ENCODE measurements at places on chromosomes 6 and 20.

DNA sequence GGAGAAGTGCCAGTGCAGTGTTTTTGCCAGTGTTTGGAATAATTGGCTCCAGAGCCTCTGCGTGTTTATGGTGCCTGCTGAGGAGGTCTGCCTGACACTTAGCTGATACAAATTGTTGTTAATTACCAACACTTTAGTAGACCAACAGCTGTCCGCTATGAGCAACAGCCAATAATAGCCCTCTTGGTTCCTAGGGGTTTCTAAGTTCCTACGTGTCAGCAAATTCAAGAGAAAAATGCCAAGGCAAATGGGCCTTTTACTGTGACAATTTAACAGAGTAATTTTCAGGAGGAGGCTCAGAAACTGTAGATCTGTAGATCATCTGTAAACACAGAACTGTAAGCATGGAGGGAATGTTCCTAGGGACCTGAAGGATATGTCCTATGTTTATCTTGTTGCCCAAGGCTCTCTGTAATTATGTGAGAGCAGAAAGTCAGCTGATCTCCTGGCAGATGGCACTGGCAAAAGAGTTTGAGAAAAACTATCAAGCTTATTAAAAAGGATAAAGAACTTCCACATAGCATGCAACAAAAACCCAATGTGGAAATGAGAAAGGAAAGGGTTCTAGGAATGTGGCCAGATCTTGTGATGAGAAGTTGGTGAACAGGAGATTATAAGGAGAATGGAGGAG, 157.7 kb downstream of the GJA1 start:
- no peak for DNase-seq

DNA sequence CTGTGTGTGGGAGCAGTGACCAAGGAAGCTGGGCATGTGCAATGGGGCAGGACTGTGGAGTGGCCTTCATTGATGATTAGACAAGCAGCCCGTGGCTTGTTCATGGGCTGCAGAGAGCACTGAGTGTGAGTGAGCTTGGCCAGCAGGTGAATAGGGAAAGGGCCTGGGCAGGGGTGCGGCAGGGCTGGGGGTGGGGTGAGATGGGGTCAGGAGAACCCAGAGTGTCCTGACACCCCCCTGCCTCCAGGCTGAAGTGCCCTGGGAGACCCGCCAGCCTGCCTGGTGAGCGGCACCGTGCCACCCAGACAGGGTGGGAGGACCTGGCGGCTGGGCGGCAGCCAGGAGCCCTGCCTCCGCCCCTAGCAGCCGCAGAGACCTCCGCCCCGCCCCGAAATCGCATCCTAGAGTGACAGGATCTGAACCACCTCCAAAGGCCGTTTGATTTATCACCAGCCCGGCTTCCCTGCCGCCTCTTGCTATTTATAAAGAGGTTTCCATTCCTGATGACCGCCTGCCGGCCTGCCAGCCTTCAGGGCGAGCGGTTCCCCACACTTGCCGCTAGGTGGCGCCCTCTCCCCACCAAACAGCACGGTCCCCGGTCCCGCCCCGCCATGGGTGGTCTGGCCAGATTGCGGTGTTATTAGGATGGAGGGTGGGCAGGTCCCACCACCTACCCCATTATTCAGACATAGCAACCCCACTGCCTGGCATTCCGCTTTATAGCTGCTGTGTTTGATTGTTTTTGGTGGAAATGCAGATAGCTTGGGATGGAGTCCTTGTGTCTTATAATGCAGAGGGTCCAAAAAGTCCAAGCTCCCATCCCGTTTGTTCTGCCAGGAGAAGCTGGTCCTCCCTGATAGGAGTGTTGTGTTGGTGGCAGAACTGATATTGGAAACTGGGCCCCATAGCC, 3.5 kb downstream of the MYLK2 start:
- peak; percentile 79 for DNase-seq

GRCh38 chr6:24903681-24904080, 32.1 kb downstream of the RIPOR2 start:
- no peak for DNase-seq

- no peak for DNase-seq
These were observed 3.4 kb downstream of the BMP7 start for GRCh38 chr20:57262784-57263609.

DNA sequence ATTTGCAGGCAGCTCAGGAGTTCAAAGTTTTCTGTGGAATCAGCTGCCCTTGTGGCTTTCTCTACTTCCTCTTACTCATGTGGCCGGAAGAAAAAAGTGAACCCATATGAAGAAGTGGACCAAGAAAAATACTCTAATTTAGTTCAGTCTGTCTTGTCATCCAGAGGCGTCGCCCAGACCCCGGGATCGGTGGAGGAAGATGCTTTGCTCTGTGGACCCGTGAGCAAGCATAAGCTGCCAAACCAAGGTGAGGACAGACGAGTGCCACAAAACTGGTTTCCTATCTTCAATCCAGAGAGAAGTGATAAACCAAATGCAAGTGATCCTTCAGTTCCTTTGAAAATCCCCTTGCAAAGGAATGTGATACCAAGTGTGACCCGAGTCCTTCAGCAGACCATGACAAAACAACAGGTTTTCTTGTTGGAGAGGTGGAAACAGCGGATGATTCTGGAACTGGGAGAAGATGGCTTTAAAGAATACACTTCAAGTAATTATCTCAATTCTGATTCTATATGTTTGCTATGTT, 1.1 kb downstream of the MGME1 start:
- peak; percentile 27 for DNase-seq

DNA sequence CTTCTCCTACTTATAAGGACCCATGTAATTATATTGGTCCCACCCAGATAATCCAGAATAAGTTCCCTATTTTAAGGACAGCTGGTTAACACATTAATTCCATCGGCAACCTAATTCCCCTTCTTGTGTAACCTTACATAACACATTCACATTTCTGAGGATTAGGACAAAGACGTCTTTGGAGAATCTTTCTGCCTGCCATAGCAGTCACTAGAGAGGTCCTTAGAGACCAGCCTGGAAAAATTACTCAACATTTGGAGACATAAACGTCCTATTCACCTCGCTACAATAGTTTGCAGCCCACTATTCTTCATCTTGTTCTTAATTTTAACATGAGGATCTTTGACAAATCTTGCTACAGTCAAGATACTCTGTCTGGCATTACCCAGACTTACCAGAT, 100.1 kb downstream of the MAFB start:
- no peak for DNase-seq

GRCh38 chr6:97865612-97866011, 582.6 kb upstream of the MMS22L start:
- DNase-seq: no peak

- DNase-seq: no peak
These were observed 18.8 kb upstream of the MAS1L start for GRCh38 chr6:29506446-29507067.

- DNase-seq: no peak
These were observed 18.3 kb upstream of the TRAM2 start for GRCh38 chr6:52595000-52595795.

GRCh38 chr20:61965606-61966491, 99.8 kb downstream of the TAF4 start:
- no peak for DNase-seq

DNA sequence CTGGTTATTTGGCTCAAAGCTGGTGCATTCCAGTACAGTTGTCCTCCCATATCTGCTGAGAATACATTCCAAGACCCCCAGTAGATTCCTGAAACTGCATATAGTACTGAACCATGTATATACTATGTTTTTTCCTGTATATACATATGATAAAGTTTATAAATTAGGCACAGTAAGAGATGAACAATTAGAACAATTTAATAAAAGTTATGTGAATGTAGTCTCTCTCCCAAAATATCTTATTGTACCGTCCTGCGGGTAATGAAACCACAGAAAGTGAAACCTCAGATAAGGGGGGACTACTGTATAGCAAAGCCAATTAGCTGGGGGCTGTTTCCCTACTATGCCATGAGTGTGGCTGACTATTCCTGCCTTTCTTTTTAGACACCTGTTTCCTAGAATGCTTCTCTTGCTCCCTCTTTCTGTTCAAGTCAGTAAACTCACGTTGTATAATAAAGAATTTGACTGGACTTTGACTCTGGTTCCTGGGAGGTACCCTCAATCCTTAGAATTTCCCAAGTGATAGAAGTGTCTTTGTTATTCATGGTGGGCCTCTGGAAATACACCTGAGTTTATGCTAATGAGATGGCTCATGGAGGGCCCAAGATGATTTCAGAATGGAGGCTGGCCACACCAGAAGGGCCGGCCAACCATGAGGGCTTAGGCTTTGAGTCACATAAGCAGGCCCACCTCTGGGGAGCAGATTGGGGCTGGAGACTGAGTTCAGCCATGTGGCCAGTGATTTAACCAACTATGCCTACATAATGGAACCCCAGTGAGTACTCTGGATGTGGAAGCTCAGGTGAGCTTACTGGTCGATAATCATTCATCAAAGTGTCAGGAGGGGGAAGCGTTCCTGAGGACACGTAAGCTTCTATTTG, 689 bp upstream of the BLOC1S5 start:
- DNase-seq: no peak

DNA sequence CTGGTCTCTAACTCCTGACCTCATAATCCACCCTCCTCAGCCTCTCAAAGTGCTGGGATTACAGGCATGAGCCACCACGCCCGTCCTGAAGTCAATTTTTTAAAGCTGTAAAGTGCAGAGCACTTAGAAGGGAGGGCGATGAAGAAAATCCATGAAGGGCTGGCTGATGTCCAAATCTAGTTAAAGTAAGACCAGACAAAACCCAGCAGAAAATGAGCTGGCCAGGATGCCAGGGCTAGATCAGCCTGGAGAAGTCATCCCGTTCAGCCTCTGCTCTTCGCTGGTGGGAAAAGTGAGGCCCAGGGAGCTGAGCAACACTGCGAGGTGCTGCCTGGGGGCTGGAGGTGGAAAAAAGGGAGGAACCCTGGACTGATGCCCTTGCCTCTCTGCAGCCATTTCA, 3.1 kb downstream of the BPIFB4 start:
- no peak for DNase-seq

- no peak for DNase-seq
These were observed 63.8 kb downstream of the MBOAT1 start for GRCh38 chr6:20148433-20148832.

DNA sequence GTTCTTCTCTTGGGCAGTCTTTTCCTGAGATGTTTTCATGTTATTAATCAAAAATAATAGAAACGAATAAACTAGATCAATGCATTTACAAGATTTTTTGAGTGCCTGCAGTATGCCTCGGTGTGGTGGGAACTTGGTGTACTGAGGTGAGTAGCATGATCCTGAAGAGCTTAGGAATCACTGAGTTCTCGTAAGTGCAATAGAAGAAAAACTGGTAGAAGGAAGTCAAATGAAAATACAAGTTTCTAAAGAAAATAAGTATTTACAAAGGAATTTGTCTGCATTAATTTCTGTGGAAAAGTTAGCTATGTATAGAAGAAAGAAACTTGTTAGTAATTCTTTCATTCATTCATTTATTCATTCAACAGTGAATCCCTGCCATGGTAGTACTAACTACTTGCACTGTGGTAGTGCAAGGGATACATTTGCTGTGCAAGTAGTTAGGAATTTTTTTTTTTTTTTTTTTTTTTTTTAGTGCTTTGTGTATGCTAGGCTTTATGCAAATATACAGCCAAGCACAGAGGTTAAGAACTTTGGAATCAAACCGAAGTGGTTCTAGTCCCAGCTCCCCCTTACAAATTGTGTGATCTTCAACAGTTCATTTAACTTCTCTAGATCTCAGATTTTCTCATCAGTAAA, 13.9 kb downstream of the NT5E start:
- no peak for DNase-seq

- DNase-seq: no peak
These were observed 95.3 kb downstream of the ZNF217 start for GRCh38 chr20:53498341-53498740.

DNA sequence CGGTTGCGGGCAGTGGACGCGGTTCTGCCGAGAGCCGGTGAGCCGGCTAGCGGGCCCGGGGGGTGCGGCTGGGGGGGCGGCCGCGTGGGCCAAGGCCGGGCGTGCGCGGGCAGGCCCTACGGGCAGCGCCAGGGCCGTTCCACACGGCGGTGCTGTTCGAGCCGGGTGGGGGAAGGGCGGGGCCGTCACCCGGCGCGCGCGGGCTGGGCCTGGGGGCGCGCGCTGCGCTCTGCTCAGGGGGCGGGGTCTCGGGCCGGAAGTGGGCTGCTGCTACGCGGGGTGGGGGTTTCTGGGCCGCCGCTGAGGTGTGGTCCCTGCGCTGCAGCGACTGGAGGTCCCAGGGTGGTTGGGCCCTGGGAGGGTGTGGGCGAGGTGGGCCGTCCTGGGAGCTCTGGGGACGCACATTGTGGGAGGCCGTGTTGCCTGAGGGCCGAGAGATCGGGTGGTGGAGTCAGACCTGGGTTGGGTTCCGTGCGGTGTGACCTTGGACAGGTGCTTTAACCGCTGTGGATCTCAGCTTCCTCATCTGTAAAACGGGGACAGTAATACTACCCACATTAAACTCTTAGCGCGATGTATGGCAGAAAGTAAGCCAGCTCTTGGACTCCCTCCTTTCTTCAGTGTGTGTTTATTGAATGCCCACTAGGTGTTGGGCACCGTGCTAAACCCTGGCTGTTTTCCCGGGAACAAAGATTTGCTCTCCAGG, 391 bp downstream of the MAPRE1 start:
- DNase-seq: peak; percentile 67

GRCh38 chr6:111301946-111302345, 181.1 kb downstream of the REV3L start:
- DNase-seq: no peak

DNA sequence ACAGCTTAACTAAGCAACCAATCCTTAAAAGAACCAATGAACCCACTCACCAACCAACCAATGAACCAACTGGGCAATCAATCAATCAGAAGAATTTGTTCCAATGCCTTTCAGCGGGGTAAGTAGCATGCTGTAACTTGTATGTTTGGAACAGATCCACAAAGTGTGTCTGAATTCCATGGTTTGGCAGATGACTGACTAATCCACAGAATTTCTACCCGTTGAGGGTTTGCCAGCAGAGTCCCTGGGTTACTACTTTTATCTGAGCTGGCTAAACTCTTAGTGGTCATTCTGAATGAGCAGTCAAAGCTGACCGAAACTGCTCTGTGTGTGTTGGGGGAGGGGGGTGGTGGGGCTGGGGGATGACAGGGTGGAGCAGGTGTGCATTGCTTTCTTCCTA, 125.0 kb upstream of the JAG1 start:
- no peak for DNase-seq

DNA sequence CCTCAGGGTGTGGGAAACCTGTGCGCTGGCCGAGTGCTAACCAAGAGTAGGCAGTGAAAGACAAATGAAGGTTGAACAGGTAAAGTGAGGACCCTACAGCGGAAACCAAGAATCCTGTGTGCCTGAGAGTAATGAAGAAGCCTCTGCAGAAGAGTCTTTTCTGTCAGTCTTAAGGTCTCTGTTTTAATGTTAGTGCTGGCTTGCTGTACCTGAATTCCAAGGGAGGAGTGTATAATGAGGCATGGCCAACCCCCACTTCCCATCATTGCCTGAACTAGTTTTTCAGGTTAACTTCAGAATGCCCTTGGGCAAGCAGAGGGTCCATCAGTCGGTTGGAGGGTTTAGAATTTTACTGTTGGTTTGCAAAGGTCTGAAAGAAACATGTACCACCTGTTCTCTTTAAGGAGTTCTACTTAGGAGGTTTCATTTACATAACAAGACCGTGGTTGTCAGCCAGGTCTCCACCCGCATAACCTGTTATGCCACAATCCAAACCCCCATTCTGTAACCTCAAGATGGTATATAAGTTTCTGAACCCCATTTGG, 589 bp upstream of the PDCD2 start:
- DNase-seq: no peak

GRCh38 chr6:163218361-163218894, 196.1 kb upstream of the QKI start:
- DNase-seq: no peak

- no peak for DNase-seq
These were observed 15.5 kb downstream of the MYBL2 start for GRCh38 chr20:43682446-43682845.

- DNase-seq: no peak
These were observed 202.7 kb downstream of the TFAP2C start for GRCh38 chr20:56831795-56832194.
